ENCODE measurements at places on chromosomes 3 and 15.

DNA sequence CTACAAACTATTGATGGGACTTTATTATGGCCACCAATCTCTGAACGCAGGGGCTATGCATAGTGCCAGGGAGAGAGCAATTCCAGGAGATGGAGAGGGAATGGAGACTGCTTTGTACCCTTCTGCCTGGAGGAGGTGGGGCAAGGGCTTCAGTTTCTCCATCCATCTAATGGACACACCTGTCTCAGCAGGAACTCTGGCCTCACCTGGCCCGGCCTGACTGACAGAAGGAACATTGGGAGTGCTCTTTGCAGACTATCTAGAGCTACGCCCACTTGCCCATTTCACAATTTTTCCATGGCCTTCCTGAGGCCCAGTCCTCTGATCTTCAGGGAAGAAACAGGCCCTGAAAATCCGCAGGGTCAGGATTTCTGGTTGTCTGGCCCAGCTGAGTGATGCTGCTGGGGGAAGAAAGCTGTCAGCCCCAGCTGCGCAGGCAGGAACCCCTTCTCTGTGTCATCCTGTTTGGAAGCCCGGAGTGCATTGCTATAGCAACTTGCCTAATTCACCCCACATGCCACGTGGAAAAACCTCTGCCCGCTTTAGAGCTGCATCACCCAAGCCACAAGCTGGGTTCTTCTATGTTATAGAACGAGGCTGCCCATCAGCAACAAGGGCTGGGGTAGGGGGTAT, 6.4 kb downstream of the ITGA11 start:
- no peak for DNase-seq

DNA sequence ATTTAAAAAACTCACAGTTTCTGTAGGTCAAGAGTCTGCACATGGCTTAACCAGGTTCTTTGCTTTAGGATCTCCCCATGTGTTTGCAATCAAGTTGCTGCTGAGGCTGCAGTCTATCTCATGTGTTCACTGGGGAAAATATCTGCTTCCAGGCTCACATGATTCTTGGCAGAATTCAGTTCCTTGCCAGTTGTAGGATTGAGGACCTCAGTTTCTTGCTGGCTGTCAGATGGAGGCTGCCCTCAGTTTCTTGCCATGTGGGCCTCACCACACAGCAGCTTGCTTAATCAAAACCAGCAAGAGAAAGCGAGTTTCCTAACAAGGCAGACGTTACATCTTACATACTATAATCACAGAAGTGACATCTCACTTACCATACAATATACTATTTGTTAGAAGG, 10.0 kb upstream of the TBC1D5 start:
- DNase-seq = no peak

DNA sequence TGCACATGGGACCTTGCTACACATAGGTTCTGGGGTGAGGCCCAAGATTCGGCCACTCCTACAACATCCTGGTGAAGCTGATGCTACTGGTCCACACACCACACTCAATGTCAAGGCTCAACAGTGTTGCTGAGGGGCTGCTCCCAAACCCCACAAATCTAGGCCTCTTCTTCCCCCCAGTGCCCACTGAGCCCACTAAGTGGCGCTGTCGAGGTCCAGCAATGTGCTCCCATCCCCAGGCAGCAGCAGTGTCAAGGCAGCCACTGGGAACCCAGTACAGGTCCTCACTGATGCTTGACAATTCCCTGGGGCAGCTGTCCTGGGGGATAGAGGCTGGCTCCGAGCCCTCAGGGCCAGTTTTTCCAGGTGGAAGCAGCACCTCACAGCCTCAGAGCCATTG, 21.5 kb downstream of the SCN5A start:
- no peak for DNase-seq

DNA sequence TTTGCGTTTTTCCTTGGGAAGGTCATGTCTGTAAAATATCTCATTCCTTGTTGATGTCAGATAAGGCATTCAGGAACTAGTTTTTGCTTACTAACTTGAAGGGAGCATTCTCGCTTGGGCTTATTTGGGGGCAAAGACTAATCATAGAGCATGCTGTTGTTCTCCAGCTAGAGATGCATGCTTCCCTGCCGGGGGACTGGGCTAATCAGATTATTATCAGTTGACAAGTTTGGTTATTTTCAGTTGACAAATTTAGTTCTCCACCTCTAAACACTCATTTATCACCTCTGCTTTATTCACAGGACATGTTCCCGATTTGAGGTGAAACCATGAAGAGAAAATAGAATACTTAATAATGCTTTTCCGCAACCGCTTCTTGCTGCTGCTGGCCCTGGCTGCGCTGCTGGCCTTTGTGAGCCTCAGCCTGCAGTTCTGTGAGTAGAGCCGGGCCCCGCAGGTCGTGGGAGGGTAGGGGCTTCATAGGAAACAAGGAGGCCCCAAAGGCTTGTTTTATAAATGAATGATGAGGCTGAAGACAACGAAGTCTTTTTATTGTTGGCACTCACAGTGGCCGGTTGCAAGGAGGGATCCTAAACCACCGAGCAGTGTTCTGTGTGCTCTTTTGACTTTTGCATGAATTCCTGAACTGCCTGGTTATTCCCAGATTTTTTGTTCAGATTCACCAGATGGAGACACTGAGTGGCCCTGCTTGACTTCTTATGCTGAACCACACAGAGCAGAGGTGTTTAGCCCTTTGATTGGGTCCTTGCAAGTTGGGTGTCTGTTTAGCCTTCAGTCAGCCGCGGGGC, 28.4 kb downstream of the PXYLP1 start:
- DNase-seq = peak; percentile 80

DNA sequence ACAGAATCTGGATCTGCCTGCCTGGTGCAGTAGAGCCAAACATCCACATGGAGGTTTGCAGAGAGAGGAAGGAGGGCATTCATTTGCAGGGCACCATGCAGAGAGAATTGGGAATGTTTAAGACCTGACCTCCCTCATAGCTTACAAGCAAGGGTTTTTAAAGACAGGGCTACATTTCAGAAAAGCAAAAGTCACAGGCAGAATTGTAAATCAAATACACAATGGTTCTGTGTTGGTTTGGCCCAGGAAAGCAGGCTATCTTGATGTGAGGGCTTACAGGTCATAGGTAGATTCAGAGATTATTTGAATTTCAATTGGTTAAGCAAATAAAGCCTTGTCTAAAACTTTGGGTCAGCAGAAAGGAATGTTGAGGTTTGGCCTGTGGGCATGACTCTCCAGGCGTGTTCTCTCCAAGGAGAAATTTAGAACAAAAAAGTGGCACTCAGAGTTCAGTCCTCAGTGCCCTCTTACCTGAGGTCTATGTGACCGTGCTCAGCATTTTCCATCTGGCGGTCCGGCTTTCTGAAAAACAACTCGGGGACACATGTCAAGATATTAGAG, 91.5 kb downstream of the CD47 start:
- DNase-seq = no peak

DNA sequence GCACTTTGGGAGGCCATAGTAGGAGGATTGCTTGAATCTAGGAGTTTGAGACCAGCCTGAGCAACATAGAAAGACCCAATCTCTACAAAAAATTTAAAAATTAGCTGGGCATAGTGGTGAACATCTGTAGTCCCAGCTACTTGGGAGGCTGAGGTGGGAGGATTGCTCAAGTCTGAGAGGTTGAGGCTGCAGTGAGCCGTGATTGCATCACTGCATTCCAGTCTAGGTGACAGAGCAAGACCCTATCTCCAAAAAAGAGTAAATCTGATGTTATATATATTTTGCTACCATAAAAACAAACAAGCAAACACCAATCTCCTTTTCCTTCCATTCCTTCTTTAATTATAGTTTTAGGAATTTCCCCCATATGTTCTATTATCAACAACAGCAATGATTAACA, 74.2 kb upstream of the RNU6-1 start:
- DNase-seq = no peak

- DNase-seq = no peak
Measured at GRCh38 chr3:184172681-184173373, 1.8 kb upstream of the AP2M1 start.

GRCh38 chr15:94400526-94401298, 169.4 kb downstream of the MCTP2 start:
- DNase-seq = no peak

Data from retina (tissue), 1 donor.